ENCODE measurements at places on chromosomes 5 and 9.

GRCh38 chr9:110997847-110998246 lies 40.4 kb downstream of the LPAR1 start:
- DNase-seq: no peak

DNA sequence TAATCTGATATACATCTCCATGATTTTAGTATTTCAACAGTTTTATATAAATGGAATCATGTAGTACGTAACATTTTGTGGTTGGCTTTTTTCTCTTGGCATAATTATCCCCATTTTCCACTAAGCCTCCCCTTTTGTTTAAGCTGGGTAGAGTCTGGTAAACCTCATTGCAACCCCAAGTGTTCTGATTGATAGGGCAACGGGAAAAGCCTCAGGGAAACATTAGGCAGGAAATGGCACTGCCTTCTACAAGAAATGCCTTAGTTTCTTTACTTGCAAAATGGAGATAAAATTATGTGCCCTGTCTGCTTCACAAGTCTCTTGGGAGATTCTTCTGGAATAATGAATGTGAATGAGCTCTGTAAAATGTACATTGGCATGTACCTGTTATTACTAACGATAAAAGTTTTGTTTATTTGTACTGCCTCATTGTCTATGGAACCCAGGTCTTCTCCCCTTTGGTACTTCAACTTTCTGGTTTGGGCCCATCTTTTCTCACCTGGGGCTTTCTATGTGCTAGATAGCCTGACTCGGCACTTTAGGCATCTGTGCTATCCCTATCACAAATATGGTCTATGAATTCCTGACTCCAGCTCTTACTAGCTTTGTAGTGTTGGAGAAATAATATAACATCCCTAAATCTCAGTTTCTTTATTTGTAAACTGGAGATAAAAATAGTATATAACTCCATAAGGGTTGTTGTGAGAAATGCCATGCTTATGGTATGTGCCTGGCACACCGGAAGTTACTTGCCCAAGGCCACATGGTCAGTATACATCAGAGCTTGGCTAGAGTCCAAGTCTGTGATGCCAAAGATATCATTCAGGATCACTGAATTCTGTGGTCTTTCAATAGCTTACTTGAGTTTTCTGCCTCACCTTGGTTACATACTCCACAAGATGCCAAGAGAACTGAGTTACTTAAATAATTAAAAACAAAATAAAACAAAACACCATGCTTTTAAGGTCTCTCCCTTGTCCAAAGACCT lies 48.2 kb upstream of the ZNF169 start:
- DNase-seq: no peak

GRCh38 chr9:122320413-122320881 lies 50.4 kb upstream of the PTGS1 start:
- DNase-seq: no peak

GRCh38 chr9:137421838-137422603 lies 941 bp downstream of the EXD3 start:
- DNase-seq: no peak

- DNase-seq: no peak
Observed at GRCh38 chr5:157971571-157972216, 112.7 kb upstream of the CLINT1 start.

GRCh38 chr9:123662057-123662776 lies 267.7 kb downstream of the DENND1A start:
- no peak for DNase-seq

DNA sequence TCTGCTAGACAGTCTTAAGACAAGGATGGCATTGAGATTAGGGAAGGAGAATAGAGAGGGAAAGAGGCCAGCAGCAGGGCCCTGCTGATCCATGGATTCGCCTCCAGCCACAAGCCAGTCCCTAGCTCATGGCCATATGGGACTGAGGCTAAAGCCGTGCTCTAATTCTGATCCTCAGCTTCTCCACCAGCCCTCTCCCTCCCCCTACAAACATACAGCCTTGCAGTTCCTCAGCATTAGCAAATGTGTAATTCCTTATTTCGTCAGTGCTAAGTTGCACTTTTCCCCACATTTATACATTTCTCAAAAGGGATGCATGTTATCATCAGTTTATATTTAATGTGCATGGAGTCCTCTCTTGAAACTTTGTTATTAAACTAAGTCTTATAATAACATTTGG lies 34.8 kb downstream of the ZNF462 start:
- no peak for DNase-seq

Measured in substantia nigra (tissue), 51 donors.